ENCODE measurements at places on chromosomes 12 and 14. TPM values are rescaled to one million over a fixed set of nuclear protein-coding genes. Genes with fewer than 3 reads are reported as not detected.

DEGS2 gene
- total RNA-seq, result 1.6 TPM

ATXN7L3B gene
- 18.5 TPM for total RNA-seq

NTF3 gene
- total RNA-seq, result not detected

DACT1 gene
- total RNA-seq, result 1.2 TPM

GRCh38 chr12:106136263-106136662, 2.5 kb downstream of the NUAK1 start:
- peaks cover 61% of the 10 kb centered on the region for H3K27me3 ChIP-seq
- DNase-seq, result peak; percentile 55
- peaks cover 5% of the 10 kb centered on the region for H3K4me1 ChIP-seq
- H3K4me3 ChIP-seq, result no peak overlapping the region

DNA sequence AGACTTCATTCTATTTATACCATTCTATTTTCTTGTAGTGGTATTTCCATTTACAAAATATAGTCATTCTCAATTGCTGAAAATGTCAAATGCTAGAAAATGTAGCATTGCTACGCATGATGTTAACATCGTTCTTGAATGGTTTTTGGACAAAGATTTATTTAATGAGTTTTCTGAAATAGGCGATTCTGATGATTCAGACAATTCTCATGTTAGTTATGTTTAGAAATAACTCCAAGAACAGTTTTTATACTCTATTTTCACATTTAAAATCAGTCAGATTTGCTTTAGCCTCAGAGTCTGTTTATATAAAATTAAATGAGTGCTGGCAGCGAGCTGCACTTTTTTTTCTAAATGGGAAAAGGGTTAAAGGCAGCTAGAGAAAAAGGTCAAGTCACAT, 414.8 kb upstream of the MGAT4C start:
- no peak overlapping the region for H3K4me3 ChIP-seq
- no peaks in the 10 kb centered on the region for H3K36me3 ChIP-seq
- no peak overlapping the region for H3K27ac ChIP-seq
- no peaks in the 10 kb centered on the region for H3K27me3 ChIP-seq

DNA sequence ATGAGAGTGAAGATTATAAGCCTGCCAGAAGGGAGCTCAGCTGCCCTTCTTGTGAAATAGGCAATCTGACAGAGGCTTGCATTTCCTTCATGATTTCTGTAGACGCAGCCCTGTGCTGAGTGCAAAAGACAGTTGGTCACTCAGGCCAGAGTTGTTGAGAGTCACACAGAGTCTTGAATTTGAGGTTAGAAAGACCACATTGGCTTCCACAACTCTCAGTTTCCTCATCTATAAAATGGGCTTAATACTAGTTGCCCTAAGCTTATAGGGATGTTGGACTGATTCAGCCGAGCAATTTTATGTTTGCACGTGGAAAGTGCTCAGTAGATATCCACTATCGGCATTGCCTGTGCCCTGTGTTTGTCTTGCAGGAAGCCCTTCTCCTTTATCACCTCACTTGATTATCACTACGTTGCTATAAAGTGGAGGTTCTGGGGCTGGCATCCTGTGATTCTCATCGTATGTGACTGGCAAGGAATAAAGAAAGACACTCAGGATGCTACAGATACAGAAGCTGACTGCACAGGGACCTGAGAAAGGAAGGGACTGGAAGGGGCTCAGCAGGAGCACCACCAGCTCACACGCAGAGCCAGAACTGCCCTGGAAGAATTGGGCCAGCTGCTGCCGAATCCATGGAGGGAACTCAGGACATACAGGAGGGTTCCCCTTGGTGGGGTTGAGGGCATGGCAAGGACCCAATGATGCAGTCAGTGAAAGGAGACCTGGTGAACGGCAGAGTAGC, 19.8 kb upstream of the SERPINA4 start:
- H3K36me3 ChIP-seq, result no peaks in the 10 kb centered on the region
- H3K4me3 ChIP-seq, result no peak overlapping the region
- no peak overlapping the region for H3K27ac ChIP-seq
- no peaks in the 10 kb centered on the region for H3K4me1 ChIP-seq
- DNase-seq, result no peak

DNA sequence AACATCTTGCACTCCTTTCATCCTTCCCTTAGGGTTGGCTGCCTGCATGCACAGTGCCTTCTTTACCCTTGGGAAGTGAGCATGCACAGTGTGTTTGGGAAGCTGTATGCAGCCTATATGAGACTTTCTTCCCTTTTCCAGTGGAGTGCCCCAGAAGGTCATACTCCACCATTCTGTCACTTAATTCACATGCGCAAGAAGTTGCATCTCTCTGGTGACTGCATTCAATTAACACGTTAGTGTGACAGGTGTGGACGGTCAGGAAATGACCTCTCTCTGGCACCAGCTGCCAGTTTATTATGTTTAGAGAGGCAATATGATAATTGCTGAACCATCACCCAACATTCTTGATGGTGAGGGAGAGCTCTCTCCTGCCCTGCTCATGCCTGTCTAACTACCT, 770.0 kb downstream of the FLRT2 start:
- no peak overlapping the region for H3K4me3 ChIP-seq
- no peak for DNase-seq
- H3K27ac ChIP-seq, result no peak overlapping the region

DNA sequence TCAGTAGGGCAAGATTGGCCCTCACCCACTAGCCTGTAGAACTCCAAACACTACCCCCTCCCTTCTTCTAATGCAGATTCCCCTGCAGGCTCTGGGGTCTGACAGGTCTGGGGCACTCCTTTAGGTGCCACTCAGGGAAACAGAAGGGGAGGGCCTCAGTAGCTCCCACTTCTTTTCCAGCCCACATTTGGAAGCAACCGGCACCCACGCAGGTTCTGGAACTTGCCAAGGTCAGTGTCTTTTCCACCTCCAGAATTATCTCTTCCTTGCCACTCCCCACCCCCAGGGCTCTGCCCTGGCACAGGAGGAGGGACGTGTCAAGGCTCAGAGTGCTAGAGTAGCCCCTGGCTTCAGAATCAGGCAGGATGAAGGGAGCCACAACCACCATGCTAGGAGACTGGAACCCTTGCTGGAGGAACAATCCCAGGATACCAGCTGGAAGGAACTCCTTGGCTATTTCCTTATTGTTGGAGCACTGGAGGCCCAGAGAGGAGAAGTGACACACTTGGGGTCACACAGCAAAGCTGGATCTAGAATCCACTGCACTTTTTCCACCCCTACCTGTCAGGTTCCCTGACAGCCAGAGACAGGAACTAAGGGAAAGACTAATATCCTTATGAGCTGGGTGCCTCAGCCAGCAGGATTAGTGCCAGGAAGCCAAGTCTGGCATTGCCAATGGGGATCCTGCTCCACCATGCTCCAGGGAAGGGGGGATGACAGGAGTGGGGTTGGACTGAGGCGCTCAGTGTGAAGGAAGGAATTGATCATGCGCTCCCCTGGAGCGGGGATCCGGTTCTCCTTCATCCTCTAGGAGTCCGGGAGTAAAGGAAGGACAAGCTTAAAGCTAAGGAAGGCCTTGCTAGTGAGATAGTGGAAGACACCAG, 1.8 kb upstream of the FIGNL2 start:
- peaks cover 22% of the 10 kb centered on the region for H3K4me1 ChIP-seq
- H3K27ac ChIP-seq, result no peak overlapping the region

DNA sequence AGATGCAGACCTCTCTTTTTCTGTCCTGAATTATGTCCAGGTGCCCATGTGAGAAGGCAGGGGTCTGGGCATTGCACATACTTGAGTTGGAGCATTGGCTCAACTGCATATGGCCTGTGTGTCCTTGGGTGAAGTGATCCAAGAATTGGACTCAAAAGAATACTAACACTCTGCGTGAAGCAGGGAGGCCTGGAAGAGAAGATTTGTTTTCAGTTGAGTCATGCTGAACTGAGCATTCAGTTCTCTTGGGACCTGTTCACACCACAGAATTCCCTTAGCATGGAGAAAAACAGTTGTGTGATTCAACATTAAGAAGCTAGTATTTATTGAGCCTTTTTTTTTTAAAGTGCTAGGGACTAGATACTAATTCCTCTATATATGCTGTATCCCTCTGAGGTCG, 164.7 kb upstream of the TBX3 start:
- no peak overlapping the region for H3K4me3 ChIP-seq
- DNase-seq, result no peak
- no peaks in the 10 kb centered on the region for H3K4me1 ChIP-seq
